Mesenteric fat pad (tissue), 1 donor: ENCODE measurements at places on chromosomes 7 and 10. TPM values are rescaled to one million over a fixed set of nuclear protein-coding genes. Genes with fewer than 3 reads are reported as not detected.

Gene ITPRID1
- not detected for total RNA-seq

Gene TNS3
- 152 TPM for total RNA-seq

Gene HOXA4
- 4.0 TPM for total RNA-seq

Gene SEC24C
- total RNA-seq: 65.5 TPM

Gene UCMA
- not detected for total RNA-seq

Gene ZPBP
- not detected for total RNA-seq

Gene EGFR
- 80.9 TPM for total RNA-seq

Gene IL2RA
- total RNA-seq: 2.4 TPM

Gene TMEM72
- total RNA-seq: not detected

Gene SFMBT2
- total RNA-seq: 12.0 TPM

Gene MACC1
- 7.4 TPM for total RNA-seq

GRCh38 chr10:124646483-124647352 lies 97.5 kb downstream of the FAM53B start:
- peak; percentile 93 for DNase-seq

DNA sequence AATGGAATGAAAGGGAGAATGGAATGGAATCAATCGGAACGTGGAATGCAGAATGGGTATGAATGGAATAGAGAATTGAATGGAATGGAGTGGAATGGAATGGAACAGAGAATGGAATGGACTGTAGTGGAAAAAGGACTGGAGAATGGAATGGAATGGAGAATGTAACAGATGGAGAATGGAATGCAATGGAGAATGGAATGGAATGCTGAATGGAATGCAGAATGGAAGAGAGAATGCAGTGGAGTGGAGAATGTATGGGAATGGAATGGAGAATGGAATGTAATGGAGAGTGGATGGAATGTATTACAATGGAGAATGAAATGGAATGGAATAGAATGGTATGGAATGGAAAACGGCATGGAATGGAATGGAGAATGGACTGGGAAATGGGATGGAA lies 96.9 kb downstream of the NSUN6 start:
- no peak for DNase-seq

GRCh38 chr7:11281953-11282352 lies 308.3 kb downstream of the PHF14 start:
- no peak for DNase-seq

GRCh38 chr7:5567790-5568189 lies 144.2 kb upstream of the TNRC18 start:
- DNase-seq: no peak

DNA sequence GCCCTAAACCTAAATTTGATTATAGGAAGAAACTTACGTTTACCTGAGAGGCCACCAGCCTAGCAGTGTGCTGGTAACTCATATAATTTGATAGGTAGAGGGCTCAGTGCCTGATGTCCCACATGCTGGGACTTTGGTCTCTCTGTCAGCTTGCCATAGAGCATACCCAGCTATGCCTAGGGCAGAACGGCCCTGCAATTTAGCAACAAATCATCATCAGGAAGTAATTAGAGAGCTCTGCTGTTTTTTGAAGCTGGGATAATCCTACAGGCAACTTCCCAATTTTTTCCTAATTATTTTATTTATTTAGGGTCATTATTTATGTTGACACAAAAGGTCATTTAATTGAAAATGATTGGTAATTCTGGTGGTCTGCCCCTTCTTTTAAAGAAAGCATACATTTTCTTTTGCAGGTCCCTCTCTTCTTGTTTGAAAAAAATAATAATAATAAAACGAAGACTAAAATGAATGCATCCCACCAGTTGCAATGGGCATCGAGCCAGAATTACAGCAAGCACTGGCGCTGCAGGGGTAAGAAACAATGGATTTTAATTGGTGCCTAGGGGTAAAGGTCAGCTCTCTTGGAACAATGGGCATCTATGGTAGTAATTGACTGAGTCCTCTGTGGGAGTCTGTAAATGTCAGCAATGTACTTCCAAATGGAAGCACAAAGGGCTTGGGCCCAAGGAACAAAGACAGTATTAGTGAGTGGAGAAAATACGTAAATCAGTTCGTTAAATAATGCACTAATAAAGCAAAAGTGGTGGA lies 348.0 kb downstream of the SORCS1 start:
- no peak for DNase-seq

DNA sequence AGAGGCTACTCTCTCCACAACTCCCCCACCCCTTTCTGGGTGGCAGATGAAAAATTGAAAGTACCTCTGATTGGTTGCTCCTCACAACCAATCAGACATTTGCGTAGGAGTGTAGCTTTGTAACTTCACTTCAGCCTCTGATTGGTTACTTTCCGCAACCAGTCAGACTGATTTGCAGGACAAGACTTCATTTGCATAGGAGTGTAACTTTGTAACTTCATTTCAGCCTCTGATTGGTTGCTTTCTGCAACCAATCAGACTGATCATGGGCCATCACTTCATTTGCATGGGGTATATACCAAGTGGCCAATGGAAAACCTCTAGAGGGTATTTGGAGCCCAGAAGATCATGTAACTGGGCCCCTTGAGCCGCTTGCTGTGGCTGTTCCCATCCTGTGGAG lies 25.6 kb downstream of the CDNF start:
- no peak for DNase-seq

DNA sequence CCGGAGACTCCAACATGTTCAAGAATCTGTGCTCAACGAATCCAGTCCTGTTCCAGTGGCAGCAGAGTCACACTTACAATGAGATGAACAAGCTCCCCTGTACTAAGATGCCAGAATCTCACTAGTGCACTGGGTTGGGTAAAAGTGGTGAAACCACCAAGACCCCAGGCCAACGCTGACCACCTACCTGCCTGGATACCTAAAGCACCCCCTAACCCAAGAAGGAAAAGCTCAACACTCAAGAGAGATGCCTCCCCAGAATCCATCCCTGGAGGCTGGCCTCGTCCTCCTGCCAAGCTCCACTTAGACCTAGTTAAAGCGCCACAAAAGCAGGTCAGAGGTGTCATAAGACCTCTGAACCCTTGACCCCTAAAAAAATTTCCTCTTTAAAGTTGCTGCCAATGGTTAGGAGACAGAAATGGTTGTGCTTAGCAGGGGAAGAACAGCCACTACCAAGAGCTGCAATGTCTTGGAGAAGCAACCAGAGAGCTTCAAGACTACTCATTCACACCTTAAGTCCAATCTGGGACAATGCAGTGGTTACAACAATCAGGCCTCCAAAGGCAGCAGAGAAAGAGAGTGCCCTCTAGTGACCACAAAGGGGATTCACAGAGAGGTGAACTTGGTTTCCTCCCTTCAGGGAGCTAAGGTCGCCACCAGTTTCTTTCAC lies 94.6 kb upstream of the MACROH2A2 start:
- DNase-seq: peak; percentile 65

- no peak for DNase-seq
These were observed 14.0 kb downstream of the TECPR1 start for GRCh38 chr7:98238076-98238475.

GRCh38 chr7:49159536-49159935 lies 235.2 kb downstream of the CDC14C start:
- no peak for DNase-seq

GRCh38 chr7:140322759-140323158 lies 75.6 kb downstream of the SLC37A3 start:
- no peak for DNase-seq

- no peak for DNase-seq
These were observed 168.8 kb downstream of the CALN1 start for GRCh38 chr7:72243329-72243728.

- DNase-seq: no peak
These were observed 418.6 kb upstream of the ZMIZ1 start for GRCh38 chr10:78650122-78650521.

GRCh38 chr7:30984359-30985107 lies 20.8 kb downstream of the GHRHR start:
- DNase-seq: no peak

GRCh38 chr7:33472348-33473025 lies 343.1 kb downstream of the BBS9 start:
- no peak for DNase-seq

DNA sequence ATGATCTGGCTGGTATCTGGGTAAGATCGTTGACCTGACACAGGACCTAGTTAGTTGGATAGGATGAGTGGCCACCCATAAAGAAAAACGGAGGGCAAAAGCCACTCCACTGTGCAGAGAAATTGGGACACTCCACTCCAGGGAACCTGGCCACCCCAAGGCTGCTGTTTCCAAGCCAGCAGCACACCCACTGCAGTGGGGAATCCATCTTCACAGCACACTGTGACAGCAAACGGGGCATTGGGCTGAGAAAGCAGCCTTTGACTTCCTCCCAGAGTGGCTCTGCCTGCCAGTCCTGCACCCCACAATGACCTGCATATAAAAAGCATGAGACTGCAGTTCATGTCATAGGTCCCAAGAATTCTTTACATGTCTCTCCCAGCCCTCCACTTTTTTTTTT lies 52.9 kb downstream of the MTPN start:
- DNase-seq: no peak

DNA sequence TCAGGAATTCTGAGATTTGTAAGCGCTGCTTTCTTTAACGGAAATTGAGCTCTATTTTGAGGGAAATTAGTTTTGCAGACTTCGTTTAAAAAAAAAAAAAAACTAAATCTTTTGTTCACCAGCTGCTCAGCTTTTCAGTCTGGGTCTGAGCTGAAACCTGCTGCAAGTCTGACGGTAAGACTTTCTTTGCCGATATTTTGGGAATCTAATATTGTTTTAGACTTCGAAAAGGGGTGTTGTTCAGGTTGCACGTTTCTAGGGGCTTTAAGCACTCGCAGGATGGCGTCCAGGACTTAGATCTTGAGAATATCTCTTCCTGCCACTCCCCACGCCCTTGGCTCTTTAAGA lies 1.8 kb upstream of the MEOX2 start:
- DNase-seq: no peak

GRCh38 chr10:14093730-14094484 lies 236.8 kb downstream of the FRMD4A start:
- no peak for DNase-seq

GRCh38 chr7:51160990-51161615 lies 155.5 kb downstream of the COBL start:
- DNase-seq: no peak

GRCh38 chr7:55374213-55374612 lies 9.1 kb downstream of the LANCL2 start:
- DNase-seq: no peak

DNA sequence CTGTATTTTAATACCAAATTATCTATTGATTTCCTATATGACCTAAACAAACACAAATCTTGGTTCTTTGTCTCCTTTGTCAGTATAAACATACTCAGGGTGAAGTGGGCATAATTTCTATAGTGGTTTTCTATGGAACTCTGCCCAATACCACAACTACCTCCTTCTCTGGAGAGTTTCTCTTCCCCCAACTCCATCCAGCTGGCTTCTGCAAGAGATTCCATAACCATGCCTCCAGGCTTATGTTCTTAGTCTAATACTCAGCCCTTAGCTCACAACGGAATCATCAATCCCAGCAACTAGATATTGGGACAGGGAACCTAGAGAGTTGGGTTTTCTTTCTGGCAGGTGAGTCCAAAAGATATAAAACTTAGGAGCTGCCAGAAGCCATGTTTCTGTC lies 127.3 kb downstream of the TRIL start:
- DNase-seq: no peak

DNA sequence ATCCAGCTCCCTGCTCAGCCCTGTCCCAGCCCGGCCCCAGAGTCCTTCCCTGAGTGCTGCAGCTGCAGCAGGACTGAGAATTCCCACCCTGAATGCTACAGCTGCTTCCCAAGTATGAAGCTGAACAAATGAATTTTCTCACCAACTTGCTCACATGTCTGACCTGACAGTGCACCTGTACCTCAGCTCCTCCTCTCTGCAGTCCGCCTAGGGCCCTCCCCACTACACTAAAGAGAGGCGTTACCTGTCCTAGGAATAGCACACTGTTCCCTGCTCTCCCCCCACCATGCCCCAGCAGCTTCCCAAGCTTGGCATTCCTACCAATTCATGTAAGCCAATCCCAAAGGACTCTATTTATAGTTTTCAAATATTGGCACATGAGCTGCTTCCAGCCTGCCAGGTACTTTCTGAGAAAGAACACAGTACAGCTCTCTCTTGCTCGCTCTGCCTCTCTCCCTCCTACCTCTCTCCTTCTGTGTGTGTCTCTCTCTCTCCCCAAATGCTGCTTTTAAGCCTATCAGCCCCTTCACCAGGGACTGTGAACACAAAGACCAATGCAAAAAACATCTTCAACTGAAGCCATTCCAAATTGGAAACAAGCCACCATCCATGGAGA lies 400.1 kb downstream of the TNS3 start:
- no peak for DNase-seq

DNA sequence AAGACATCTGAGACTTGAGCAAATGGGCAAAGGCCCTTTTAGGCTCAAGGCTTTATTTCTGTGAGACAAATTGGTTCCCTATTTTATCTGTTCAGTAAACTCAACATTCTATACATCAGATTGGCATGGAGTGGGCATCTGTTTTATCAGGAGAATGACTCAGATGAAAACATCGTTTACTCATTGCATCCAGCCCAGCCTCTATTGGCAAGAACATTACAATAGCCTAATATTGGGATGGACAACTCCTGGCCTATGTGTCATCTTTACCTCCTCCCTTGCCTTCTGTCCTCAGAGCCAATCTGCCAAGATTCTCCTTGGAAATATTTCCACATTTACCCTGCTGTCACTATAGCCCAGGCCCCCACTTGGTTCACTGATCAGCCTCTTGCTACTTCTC lies 5.5 kb upstream of the BLNK start:
- no peak for DNase-seq

GRCh38 chr7:152383341-152384234 lies 52.2 kb downstream of the KMT2C start:
- DNase-seq: no peak

GRCh38 chr10:71819441-71819861 lies 31.6 kb downstream of the PSAP start:
- DNase-seq: no peak

DNA sequence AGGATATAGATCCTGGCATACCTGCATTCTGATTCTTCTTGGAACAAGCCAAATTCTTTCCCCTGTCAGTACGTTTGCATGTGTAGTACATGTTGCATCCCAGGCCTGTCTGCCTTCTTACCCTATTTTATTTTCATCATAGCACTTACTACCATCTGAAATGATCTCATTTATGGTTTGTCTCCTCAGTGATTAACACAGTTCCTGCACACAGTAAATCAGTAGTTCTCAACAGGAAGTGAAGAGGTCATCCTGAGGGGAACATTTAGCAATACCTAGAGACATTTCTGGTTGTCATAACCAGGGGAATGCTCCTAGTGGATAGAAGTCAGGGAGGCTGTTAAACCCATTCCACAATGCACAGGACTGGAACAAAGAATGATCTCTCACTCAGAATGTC lies 38.2 kb upstream of the SLC26A4 start:
- no peak for DNase-seq
